ENCODE measurements at places on chromosomes 16 and 17.

DNA sequence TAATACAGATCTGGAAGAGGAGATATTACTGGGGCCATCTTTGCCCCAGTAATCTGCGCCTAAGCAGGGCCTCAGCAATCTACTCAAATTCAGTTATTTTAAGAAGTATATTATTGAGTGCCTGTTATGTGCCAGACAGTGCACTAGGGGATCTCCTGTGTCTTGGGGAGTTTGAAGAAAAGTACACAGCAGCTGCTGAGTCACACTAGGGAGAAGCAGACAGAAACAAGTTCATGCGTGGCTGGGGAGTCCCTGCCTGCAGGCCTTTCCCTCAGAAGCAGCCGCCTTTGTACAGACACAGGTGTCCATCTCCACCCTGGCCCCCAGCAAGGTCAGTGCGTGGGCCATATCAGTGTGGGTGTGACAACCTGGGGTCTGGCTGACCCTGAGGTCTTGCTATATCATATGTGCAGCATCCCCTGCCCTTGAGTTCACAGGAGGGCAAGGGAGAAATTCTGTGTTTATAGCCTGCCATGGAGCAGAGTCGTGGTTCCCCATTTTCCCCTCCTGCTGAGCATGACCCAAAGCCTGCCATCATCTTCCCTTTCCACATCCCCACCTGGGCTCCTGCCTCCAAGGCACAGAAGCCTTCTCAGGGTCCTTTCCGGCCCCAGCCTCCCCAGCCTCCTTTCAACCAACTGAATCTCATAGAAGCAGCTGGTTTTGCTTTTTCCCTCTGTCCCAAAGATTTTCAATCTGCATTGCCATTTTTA, 229.9 kb upstream of the SDK2 start:
- DNase-seq: no peak

DNA sequence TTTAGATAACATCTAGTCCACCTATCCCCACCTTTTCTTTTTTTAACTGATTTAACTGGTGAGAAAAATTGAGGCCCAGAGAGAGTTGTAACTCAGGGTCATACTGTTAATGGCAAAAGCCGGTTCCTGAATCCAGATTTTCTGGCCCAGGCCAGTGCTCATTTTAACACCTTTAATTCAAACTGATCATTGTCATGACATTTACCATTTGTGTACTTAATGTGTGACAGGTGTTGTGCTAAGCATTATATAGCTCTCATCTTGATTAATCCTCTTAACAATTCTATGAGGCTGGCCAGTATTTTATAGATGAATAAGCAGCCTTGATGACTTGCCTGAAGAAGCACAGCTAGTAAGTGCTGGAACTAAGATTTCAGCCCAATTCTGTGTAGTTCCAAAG, 14.4 kb downstream of the RHOT1 start:
- DNase-seq: no peak

GRCh38 chr16:78942625-78943245, 657.8 kb downstream of the MAF start:
- DNase-seq: no peak

GRCh38 chr16:49992825-49993224, 32.2 kb upstream of the CNEP1R1 start:
- DNase-seq: no peak

DNA sequence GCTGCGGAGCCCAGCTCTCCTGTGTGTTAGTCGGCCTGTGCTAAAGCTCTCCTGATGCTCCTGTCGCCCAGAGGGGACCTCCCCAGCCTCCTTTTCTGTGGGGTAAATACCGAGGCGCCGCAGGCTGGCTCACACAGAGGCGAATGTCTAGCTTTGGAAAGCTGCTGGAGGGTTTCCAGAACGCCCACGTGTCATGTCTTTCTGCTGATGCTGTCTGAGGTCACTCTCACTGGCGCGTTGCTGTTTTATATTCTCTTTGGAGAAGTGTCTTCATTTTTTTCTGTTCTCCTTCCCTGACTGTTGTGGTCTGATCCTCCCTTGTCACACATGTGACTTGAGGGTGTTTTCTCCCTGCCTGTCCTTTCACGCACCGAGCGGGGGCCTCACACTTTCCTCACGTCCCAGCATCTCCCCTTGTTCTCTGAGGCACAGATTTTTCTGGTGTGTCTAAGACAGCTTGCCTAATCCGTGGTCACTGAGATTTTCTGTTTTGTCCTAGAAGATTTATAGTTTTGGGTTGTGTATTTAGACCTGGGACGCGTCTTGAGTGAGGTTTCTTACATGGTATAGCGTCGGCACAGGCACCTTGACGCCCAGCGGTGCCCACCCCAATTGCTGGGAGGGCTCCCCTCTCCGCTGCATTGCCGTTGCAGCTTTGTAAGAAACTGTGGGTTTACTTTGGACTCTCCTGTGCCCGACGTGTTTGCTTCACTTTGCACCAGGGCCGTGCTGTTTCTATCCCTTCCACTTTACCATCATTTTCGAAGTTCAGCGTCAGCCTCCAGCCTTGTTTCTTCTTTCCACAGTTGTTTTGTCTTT, 92.1 kb upstream of the ZNF750 start:
- no peak for DNase-seq

- DNase-seq: no peak
Observed at GRCh38 chr17:63450551-63450950, 4.4 kb upstream of the CYB561 start.

DNA sequence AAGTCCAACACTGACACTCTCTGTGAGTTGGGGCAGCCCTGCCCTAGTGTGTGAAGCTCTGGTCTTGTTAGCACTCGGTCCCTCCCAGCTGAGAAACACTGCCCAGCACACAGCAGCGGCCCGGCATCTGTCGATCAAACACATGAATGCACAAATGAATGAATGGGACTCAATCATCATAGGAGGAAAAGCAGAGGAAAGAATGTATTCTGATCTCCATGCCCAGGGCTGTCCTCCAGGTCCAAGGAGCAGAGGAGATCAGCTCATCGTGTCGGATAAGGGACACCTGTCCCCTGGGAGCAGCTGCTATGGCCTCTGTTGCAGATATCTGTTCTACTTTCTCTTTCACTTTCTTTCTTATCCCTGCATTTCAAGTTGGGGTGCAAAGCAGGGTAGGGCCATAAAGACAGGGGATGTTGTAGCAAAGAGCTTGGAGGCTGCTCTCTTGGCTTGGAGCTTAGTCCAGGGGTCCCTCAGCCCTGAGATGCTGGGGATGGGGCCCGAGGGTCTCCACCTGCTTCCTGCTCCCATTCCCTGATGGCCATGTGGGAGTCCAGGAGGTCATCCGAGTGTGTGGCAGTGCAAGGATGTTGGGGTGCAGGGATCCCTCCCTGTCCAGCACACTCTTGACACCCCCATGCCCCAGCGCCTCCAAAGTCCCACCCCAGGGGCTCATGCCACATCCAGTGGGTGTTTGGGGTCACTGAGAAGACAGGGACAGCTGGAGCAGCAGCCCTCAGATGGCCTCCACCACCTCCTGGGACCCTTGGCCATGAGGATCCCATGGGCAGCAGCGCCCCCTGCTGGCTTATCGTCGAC, 88.2 kb downstream of the IRF8 start:
- DNase-seq: no peak

DNA sequence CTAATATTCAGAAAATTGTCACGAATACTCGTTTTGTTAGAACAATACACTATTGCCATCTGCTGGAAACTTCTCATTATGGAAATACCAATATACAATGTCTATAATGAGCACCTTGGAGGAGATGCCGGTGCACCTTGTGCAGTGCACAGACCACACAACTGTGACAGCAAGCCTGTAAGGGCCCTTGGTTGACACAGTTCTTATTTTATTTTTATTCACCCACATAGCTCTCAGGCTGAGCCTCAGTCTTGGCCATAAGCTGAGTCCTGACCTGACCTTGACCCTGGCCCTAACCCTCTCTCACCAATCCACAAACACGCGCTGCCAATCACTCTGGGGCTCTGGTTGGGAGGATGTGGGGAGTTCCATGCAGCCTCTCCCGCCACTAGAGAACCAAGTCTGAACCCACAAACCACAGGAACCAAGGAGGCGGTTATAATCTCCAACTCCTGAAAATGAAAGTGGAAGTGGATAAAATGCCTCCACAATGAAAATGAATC, 7.6 kb downstream of the AIPL1 start:
- no peak for DNase-seq

GRCh38 chr17:57408071-57408811, 151.9 kb downstream of the MSI2 start:
- DNase-seq: no peak

DNA sequence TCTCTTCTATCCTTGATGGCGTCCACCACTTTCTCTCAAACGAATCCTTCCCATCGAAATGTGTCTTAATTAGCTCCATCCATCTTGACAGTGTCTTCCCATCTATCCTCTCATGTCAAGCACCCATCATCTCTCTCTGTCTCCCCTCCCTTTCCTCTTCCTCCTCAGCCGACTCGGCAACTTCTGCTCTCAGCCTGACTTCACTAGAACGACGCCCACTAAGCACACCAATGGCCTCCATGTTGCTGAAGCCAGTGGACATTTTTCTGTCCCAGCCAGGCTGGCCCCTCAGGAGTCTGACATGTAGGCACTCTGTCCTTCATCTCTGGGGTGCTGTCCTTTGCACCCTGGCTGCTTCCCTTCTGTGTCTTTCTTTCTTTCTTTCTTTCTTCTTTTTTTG, 2.5 kb upstream of the SPATA20 start:
- no peak for DNase-seq

- no peak for DNase-seq
Observed at GRCh38 chr16:87702325-87702811, 63.4 kb downstream of the KLHDC4 start.
